ENCODE measurements at places on chromosomes 2 and 18.

DNA sequence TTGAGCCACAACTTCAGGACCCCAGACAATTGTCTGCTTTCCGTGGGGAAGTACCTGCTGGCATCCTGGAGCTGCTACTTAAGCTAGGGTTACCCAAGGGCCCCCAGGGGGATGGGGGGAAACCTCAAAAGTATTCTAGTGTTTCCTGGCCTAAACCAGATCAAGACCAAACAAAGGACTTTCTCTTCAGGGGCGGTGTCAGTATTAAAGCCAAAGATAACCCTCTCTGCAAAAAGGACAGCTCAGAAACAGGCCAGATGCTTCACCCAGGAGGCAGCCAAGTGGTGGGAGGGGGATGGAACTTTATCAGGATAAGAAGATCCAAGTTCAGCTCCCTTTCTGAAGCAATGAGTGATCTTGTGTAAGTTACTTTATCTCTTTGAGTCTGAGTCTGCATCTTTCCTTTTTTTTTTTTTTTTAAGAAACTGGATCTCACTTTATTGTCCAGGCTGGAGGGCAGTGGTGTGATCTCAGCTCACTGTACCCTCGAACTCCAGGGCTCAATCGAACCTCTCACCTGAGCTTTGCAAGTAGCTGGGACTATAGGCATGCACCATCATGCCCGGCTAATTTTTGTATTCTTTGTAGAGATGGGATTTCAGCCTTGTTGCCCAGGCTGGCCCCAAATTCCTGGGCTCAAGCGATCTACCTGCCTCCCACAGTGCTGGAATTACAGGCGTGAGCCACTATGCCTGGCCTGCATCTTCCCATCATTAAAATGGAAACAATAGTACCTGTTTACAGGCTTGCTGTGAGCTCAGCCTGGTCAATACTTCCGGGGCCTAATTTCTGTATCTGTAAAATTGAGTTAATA is 151.8 kb upstream of the PTPRM start:
- no peak for DNase-seq

DNA sequence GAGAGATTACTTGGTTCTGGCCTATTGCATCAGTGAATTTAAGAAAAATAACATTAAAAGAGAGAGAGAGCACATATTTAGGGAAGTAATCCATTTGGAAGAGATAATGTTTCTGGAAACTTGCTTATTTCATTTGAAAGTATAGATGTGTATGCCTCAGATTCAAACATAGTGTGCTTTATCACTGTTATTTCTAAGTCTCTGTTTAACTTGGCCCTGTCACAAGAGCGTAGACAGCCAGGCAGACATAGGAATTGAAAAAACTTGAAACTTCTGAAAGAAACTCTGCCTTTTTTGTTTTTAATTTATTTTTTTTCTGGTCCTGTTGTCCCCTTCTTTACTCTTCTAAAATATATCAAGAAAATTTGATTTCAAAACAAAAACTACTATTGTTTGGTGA is 849.1 kb downstream of the CNTNAP5 start:
- DNase-seq = no peak

DNA sequence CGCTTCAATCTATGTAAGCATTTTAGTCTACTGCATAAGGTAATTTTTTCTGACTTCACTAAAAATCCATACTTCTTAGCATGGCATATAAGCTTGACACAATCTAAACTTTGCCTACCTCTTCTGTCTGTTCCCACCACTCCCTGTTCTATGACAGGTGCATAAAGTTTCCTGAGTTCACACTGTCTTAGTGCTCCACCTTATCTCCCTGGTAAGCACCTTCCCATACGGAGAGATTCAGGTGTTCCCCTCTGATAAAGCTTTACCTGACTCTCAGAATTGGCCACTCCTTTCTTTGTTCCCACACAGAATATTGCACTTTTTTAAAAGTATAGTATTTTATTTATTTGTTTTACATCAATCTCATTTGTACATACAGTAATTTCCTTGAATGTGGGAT is 16.8 kb upstream of the ITGA4 start:
- DNase-seq = no peak

DNA sequence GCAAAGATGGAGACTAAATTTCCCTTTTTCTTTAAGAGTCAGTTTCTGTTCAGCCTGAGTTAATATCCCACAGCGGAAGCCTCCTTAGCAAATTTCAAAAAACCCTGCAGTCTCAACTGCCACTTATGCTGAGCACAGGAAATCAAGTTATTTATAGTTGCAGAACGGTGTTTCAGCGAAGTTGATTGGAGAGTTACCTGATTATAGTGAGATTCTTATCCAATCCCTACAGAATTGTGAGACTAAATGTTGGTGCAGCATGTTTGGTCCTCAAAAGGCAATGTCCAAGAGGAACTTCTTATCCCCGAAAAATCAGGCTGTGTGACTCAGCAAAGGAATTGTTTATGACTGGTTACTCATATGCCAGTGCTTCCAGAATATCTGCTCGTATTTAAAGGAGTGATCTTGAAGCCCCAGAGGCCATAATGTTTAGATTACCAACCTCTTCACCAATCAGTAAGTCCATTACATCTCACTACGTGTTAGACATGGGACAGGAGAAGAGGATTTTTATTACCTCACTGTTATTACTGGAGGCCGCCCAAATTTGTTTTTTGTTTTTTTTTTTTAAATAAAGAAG is 67.9 kb downstream of the LRRFIP1 start:
- DNase-seq = no peak

DNA sequence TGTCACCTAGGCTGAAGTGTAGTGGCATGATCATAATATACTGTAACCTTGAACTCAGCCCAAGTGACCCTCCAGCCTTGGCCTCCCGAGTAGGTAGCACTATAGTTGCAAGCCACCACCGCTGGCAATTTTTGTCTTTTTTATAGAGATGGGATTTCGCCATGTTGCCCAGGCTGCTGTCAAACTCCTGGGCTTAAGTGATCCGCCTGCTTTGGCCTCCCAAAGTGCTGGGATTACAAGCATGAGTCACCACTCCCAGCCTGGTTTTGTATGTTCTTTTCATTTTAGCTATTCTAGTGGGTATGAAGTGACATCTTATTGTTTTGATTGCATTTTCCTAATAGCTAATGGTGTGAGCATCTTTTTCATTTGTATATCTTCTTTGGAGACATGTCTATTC is 11.3 kb upstream of the EXOC6B start:
- no peak for DNase-seq

- no peak for DNase-seq
Observed at GRCh38 chr2:237218756-237219155, 133.1 kb downstream of the COPS8 start.

GRCh38 chr2:233053928-233054784 is 6.0 kb upstream of the INPP5D start:
- no peak for DNase-seq

DNA sequence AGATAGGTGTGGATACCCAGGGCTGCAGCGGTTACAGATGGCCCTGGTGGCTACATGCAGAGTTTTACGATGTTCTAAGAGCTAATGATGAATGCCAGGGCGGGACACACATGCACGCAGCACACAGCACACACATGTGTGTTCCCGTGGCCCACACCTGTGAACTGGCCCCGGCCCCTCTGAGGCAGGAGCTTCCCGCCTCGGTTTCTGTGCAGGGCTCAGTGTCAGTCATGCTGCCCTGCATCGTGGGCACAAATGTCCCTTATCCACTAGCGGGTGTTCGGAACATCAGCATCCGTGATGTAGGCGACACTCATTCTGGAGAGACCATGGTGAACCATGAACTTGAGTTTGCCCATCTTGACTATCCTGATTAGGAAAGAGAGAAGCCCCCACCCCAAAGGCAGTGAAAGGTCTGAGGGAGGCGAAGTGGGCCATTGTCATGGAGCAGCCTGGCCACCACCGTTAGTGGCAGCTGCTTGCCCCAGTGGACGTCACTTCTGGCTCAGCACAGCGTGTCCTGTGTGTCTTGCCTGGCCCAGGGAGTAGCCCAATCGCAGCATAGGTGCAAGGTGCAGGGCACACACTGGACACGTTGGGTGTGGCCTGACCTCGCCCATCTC is 43.8 kb downstream of the DCDC2C start:
- DNase-seq = no peak

DNA sequence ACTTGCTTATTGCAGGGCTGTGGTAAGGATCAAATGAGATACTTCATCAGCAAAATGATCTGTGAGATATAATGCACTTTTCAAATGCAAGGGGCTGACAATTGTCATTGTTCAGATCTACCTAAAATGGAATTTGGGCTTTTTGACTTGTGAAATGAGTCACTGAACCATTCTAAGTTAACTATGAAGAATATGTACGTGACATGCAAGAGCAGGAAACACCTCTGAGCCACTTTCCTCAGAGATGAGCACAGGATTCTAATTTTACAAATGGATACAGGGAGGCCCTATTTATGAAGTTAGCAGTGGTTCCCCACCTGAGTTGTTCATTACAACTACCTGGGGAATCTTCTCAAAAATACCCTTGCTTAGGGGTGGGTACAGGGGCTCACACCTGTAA is 26.7 kb downstream of the CTLA4 start:
- no peak for DNase-seq

- peak; percentile 60 for DNase-seq
Observed at GRCh38 chr2:57698935-57699449, 347.6 kb upstream of the VRK2 start.

GRCh38 chr2:47534179-47534919 is 131.4 kb downstream of the MSH2 start:
- DNase-seq = peak; percentile 54

GRCh38 chr2:44358503-44358902 is 2.8 kb downstream of the PREPL start:
- no peak for DNase-seq

GRCh38 chr2:104447831-104448434 is 406.0 kb upstream of the POU3F3 start:
- DNase-seq = peak; percentile 39

DNA sequence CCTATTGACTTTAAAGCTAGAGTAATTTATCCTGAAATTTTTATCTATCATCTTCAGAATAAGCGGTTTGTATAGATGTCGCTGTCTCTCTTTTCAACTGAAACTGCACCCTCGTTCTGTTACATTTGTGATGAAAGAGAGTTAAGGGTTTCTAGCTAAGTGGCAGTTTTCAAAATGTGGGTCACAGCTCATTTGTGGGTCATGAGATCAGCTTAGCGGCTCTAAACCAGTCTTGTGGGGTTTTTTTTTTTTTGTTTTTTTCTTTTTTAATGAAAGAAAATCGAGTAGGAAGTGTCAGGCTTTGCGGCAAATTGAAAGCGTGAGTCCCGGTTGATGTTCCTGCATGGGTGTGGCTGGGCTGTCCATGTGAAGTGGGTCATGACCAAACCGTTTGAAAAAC is 31.2 kb downstream of the SALL3 start:
- no peak for DNase-seq

DNA sequence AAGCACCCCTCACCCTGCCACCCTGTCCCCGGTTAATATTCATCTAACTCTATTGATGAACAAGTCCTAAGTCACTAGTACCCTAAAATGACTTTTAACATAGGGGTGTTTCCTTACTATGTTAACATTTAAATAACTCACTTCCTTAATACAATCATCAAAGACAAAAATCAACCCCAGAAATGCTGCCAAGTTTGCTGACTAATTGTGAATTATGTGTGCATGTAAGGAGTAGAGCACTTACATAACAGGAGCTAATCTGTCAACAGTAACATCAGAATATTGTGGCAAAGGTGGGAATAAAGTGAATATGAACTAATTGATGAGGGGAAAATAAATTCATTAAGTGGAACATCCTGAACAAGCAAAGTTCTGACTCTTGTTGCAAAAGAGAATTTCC is 81.4 kb upstream of the ERBB4 start:
- DNase-seq = no peak

DNA sequence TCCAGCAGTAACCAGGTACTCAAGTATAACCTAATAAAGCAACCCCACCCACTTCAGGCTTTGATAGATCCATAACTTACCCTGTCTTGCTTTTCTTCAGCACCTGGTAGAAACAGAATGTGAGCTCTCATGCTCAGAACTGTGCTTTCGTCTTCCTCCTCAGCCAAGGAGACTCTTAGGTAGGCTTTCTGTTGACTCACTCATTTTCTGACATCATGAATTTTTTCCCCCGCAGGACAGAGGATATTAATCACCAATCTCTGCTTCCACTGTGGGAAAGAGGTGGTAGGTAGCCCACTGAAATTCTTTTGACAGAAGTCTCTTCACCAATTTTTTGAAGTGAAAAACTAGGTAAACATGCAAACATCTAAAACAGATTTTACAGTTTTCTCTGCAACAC is 241.2 kb upstream of the KCNJ3 start:
- no peak for DNase-seq

- DNase-seq = no peak
Observed at GRCh38 chr18:61714421-61714820, 178.4 kb downstream of the RNF152 start.

DNA sequence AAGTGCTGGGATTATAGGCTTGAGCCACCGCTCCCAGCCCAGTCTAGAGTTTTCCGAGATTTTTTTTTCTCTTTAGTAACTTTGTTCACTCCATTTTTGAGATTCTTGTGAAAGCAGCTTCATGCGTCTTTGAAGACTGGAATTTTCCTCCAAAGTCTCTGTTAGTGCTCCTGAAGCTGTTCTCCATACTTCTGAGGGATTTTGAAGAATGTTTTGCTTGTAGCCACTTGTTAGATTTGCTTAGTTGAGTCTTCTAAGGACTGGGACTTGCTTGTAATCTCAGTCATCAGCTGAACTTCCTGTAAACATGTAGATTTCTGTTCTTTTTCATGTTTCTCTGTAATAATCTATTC is 234.3 kb downstream of the MYCN start:
- no peak for DNase-seq

DNA sequence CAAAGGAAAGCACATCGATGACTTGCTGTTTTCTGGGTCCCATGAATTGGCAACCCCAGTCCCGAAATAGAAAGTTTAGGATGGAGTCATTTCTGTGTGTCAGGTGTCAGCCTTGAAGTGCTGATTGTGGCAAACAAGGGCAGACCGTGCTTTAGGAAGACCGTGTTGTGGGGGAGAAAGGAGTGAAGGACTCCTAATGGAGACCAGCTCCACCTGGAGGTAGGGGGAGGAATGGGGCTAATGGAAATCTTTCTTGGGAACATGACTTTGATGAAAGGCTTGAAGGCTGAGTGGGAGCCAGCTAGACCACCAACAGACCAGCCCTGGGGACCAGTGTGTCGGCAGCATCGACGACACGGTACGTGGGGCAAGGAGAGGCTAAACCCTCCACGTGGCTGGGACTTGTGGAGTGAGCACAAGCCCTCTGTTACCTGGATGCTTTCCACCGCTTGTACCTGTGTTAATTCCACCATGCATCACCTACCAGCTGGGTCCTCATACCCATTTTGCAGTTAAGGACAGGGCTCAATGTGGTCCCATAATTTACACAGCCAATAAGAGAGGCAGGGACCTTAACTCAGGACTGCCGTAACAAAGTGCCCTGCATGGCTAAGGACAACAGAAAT is 104.2 kb downstream of the SH3BP4 start:
- DNase-seq = peak; percentile 5

DNA sequence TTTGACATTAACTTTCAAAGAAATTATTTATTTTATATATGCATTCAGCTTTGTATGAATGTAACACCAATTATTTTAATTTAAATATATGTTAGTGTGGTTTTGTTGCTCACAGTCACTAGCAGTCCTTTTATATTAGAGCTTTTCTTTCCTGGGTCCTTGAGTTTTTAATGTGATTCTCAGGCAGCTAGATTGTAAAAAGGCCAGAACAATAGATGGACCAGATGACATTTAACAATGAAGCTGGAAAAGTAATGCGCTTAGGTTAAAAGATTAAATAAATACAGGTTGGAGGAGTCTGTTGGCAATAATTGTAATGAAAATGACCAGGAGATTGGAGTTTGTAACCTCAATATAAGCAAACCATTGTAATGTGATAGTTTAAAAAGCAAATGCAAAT is 171.1 kb downstream of the FTCDNL1 start:
- DNase-seq = no peak

GRCh38 chr2:112160283-112161250 is 22.4 kb downstream of the FBLN7 start:
- no peak for DNase-seq

All from NCI-H1436 treated with DMSO at 0.1 percent for 48 hours (cell line).